Activated T-helper 17 cell treated with anti-CD3 and anti-CD28 coated beads, Interleukin-2, amount 50 U/mL, for 72 hours (primary cell): ENCODE measurements at places on chromosomes 2 and 18. TPM values are rescaled to one million over a fixed set of nuclear protein-coding genes. Genes with fewer than 3 reads are reported as not detected.

DNA sequence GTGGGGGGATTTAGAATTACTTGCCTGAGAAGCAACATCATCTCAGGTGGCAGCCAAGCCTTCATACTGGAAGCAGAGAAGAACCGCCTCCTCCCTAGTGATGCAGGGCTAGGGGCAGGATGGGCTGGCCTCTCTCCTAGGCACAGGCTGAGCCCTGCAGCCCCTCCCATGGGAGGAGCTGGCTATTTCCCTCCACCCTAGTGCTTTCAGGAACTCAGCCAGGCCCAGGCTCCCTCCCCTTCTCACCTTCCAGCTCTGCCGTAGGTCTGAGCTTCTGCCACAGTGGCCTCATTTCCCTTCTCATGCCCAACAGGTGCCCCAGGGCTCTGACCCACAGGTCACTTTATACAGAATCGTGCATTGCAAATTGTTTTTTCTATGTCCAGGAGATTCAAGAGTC is 31.0 kb downstream of the CENPA start:
- no peak for ATAC-seq

- no peak for ATAC-seq
Observed at GRCh38 chr18:62988471-62988870, 273.1 kb downstream of the PHLPP1 start.

DNA sequence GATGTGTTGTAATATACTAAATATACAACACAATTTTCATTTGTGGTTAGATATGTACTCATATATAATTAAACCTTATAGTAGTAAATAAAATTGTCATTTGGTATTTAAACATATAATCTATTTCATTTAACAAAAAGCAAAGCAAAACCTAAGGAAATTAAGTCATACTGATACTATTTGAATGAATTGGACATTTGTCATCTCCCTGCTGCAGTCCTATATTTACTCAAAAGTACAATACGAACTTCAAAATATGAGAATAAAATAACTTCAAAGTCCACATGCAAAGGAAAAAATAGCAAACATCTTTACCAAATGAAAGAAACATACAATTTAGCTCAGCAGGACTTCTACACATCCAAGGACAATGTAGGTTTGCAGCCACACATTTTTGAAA is 11.8 kb upstream of the HAT1 start:
- ATAC-seq = peak; percentile 64

DNA sequence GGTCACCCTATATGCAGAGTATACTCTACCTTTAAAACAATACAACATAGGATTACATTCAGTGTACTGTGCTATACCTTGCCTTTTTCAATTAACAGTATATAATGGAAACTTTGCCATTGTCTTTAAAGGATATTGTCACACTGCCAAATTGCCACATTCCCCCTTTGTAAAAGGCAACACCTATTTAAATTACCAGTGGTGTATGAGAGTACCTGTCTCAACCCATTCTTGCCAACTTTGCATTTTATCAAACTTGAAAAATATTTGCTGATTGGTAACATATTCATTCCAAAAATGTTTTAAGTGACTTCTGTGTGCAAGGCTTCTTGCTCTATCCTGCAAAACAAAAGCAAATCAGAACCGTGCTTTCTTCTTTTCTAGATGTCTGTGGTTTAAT is 92.9 kb downstream of the FMNL2 start:
- no peak for ATAC-seq

DNA sequence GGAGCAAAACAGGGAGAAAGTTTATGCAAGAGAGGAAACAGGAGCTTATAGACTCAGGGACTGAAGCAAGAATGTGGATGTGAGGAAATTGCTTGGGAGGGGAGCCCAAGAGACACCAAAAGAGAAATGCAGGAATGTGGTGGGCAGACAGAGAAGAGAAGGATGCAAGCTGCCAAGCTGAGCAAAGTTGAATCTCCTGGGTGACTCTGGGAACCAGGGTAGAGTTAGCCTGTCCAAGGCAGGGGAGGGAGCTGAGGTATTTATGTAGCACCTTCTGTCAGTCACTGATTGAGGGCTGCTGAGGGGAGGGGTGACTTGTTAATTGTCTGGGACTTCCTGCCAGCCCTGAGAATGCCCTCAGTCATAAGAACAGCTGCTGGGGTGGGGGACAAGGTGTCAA is 464.3 kb downstream of the NBAS start:
- ATAC-seq = no peak

GRCh38 chr2:218022131-218022850 is 19.5 kb upstream of the TNS1 start:
- ATAC-seq = no peak

DNA sequence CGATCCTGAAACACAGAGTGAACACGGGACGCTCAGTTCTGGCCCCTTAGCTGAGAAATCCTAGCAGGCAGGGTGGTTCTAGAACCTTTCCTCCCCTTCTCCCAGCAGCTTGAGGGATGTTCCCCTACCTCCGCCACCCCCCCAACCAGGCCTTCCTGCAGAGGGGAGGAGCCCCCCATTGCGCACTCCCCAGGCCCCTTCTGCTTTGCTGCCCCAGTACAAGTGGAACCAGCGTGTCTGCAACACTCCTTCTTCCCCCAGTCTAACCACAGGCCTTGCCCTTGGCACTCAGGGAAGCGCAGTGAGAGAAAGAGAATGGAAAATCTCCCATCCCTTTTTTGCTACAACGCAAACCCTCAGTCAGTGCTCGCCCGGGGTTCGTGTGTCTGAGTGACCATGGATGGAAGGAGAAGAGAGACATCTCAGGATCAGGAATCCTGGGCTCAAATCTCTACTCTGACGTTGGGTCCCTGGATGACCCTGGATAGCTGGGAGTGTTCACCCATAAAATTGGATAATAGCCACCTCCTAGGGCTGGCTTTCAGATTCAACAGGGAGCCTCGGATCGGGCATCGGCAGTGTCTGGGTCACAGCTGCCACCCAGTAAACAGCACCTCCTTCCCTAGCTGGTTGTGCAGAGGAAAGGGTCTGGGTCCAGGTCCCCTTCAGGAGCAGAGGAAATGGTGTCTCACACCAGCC is 3.7 kb downstream of the NPPC start:
- no peak for ATAC-seq

DNA sequence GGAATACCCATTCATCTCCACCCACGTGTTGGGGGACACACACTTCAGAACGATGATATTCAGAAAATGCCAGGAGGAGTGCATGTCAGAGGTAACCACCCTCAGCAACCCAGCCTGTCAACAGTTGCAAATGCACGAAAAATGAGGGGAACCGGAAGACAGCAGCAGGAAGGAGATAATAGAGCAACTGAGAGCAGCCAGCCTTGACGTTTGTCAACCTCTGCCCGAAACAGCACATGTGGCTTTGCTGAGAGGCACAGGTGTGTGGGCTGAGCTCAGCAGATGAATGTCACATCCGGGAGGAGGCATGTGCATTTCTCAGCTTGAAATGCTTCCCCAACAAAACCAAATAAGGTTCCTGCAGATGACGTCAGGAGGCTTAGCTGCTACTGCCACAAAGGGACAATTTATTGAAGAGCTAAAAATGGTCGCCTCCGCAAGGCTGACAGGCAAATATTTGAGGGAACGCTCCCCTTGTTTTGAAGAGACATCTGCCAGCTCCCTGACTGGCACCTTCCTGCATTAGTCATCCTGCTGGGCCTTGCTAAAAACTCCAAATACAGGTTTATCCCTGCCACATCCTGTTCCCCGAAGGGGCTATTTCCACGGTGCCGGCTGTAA is 419.0 kb downstream of the NBAS start:
- peak; percentile 98 for ATAC-seq

- no peak for ATAC-seq
Observed at GRCh38 chr18:3566851-3567250, 116.9 kb downstream of the TGIF1 start.

Gene PRSS56
- total RNA-seq = not detected

DNA sequence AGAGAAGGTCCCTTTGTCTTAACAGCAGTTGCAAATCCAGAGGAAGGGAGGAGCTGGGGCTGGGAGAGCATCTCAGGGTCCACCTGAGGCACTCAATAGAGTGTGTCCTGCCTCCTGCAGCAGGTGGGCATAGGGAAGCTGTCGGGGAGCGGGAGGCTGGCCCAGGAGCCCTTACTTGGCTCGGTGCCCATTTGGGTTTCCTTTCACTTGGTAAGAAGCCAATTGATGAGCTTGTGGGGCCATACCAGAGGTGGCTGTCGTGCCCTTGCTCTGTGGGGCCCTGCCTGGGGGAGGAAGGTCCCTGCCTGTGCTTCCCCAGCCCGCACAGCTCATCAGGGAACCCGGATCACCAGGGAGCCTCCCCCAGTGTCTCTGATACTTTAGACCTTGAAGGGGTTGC is 229.7 kb downstream of the DYSF start:
- no peak for ATAC-seq

Gene MOB4
- total RNA-seq = 20.1 TPM

Gene SMAD2
- total RNA-seq = 97.2 TPM

GRCh38 chr18:31562726-31563125 is 29.0 kb upstream of the TTR start:
- no peak for ATAC-seq

GRCh38 chr18:51668101-51668500 is 470.6 kb upstream of the MEX3C start:
- ATAC-seq = no peak
